NCI-H187 (cell line): ENCODE measurements at places on chromosomes 5 and 9.

DNA sequence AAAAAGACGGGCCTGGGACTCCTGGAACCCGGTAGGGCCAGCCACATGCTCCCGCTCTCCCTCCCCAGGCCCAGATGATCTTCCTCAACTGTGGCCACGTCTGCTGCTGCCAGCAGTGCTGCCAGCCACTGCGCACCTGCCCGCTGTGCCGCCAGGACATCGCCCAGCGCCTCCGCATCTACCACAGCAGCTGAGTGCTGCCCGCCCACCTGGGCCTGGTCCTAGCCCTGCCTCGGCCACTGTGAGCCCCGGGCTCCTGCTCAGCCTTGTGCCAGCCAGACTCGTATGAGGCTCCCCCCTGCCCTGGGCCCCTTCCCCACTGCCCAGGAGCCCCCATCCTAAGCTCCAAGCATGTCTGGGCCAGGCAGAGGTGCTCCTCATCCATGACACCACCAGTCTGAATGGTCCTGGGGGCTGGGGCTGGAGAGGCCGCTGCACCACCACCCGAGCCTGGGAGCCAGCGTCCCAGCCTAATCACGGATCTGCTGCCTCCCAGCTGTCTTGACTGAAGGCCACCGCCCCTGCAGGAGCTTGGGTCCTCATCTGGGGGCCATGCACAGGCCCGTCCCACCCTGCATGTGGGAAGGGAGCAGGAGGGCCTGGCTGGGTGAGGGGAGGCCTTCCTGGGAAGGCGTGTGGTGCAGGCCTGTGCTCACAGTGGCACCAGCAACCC is 51.5 kb downstream of the LRSAM1 start:
- DNase-seq, result no peak

DNA sequence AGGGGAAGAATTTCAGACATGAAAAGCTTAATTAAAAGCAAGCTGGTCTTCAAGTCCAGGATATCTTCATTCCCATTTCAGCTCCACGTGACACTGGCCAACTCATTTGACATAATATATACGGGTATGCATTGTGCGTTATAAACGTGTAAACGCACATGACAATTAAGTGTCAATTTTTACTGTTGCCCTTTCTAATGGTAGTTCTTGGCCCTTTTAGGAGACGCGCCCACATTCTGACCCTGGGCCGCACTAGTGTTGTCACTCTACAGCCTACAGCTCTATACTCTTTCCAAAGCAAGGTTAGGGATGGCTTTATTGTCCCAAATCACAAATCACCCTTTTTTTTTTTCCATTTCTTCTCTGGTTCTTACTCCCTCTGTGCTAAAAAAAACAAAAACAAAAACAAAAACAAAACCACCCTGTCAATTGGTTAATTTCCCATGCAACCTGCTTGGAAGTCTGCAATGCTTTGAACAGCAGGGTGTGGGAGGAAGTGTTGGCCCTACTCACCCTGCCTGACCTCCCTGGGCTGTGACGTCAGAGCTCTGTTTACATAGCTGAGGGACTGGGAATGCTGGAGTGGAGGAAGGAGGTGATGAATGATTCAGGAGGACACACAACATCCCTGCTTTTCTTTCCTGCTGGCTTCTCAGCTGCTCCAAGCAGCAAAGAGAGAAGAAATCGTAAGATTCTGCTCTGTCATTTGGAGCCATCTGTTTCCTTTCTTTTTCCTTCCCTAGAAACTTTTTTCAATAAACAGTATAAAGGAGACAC is 19.3 kb downstream of the RFK start:
- no peak for DNase-seq

DNA sequence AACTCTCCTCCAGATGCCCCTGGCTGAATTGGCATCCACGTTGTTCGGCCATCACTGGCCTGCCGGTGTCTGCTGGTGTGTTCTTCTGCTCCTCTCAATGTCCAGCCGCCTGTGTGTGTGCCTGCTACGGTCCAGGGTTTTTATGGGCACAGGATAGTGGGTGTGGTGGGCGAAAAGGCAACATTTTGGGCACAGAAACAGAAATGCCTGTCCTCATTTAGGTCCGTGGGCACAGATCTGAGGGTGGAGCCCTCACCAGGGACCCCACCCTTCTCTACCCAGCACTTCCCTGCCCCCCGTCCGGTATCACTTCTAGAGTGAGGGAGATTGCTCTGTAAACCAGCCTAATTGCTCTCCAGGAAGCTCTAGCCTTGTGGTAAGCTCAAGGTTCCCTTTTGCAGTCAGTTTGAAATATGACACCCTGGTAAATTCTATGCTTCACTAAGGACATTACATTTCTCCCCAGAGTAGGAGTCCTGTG is 410.1 kb downstream of the MAT2B start:
- DNase-seq, result no peak

GRCh38 chr5:32100230-32100629 is 73.9 kb downstream of the GOLPH3 start:
- DNase-seq, result no peak

DNA sequence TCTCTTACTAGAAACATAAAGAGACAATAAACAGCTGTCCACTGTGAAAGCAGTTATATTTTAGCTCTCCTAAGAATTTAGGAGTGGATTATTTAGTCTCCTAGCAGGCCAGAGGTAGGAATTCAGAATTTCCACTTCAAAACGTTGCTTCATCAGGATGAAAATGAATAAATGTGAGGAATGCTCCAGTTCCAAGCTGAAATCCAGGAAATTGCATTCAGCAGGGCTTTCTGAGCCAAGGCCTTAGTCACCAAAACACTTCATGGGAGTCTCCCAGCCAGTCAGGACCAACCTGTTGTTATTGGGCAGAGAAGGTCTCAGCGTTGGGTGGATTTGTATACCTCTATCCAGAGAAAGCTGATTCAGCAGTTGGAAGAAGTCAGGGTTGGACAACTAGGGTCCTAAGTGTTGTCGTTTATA is 1040.3 kb downstream of the TLE1 start:
- DNase-seq, result no peak

GRCh38 chr5:1164696-1165630 is 36.4 kb upstream of the SLC6A19 start:
- DNase-seq, result no peak

GRCh38 chr5:128532127-128532526 is 5.9 kb downstream of the FBN2 start:
- no peak for DNase-seq

- no peak for DNase-seq
Observed at GRCh38 chr9:23438299-23438907, 387.6 kb downstream of the ELAVL2 start.

DNA sequence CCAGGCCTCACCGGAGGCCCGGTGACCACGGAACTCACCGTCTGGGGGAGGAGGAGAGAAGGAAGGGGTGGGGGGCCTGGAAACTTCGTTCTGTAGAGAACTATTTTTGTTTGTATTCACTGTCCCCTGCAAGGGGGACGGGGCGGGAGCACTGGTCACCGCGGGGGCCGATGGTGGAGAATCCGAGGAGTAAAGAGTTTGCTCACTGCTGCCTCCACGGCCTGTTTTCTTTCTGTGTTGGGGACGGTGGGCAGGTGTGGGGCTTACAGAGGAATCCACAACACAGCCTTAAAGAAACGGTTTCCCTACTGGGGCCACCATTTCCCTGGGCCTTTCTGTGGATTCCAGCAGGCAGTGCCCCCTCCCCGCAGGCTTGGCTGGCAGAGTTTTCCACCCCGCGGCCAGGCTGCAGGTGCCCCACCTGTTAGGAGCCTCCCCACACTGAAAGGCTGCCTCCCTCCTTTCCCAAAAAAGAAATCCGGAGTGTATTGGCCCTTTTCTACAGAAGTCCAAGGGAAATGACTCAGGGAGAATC is 80.8 kb downstream of the NTNG2 start:
- DNase-seq, result no peak

GRCh38 chr5:33608344-33609041 is 167.7 kb downstream of the TARS1 start:
- DNase-seq, result no peak

GRCh38 chr9:126472948-126473298 is 140.8 kb upstream of the LMX1B start:
- DNase-seq, result no peak

DNA sequence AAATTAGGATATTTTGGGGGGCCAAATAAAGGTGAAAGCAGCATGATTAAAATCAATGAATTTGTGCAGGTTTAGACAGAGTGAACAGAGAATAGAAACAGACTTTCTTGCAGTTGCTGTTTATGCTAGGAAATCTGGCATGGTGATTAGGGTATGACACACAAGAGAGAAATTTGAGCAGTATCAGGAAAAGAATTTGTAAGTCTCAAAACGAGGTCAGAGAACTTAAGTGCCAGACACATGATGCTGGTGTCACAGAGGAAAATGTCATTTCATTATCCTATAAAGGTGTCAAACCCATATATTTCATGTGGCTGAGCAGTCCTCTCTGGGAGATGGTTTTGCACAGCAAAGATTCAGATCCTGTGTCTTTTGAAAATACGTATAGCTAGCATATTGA is 15.7 kb downstream of the LVRN start:
- no peak for DNase-seq

DNA sequence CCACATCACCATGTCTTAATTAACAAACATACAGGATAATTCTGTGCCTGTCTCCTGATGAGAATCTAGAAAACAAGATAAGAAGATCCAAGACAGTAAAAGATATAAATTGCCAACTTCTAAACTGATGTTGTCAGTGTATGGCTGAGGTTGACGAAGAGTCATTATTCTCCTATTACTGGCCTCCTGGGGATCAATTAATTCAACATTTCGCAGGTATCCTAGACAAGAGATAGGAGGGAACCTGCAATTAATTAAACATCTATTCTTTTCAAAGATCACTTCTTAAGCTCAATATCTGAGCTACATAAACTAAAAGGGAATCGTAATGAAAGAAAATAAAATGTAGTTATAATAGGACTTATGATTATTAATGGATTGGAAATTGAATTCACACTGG is 232.0 kb upstream of the GRIA1 start:
- DNase-seq, result no peak

- DNase-seq, result no peak
Observed at GRCh38 chr9:116144555-116144954, 9.0 kb upstream of the PAPPA start.

GRCh38 chr5:147853372-147853987 is 22.0 kb upstream of the SPINK1 start:
- DNase-seq, result no peak

- DNase-seq, result no peak
Observed at GRCh38 chr5:39599721-39600431, 175.1 kb upstream of the DAB2 start.

DNA sequence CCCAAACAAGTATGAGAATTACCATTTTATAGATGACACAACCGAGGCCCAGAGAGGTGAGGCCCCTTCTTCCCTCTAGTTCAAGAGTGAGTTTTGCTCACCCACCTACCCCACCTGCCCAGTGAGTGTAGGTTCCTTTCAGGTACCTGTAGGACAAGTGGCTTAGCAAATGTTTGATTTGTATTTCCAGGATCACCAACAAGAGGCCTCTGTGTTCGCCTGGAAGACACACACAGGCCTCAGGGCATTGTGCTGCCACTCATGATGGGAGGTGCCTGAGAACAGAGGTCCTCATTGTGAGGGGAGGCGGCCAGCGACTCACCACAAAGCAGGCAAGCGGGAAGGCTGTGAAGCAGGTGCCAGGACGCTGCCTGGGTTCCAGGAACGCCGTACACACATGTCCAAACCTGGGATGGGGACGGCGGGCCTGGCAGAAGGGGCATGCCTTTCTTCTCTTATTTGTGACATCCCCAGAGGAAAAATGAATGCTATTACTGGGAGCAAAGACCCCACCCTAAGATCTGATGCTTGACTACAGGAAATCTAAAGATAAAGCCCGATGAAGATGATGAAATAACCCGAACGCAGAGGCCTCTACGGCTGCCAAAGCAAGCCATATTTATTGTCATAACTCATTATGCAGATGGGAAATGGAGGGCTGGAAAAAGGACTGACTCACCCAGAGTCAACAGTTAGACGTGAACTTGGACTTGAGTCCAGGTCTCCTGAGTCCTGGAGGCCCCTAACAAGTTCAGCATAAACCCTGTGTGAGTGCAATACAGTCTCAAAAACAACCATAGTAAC is 60.2 kb upstream of the SLC25A51 start:
- no peak for DNase-seq

DNA sequence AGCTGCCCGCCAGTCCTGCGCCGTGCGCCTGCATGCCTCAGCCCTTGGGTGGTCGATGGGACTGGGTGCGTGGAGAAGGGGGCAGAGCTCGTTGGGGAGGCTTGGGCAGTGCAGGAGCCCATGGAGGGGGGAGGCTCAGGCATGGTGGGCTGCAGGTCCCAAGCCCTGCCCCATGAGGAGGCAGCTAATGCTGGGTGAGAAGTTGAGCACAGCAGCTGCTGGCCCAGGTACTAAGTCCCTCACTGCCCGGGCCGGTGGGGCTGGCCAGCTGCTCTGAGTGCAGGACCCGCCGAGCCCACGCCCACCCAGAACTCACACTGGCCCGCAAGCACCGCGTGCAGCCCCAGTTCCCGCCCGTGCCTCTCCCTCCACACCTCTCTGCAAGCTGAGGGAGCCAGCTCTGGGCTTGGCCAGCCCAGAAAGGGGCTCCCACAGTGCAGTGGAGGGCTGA is 764.3 kb upstream of the TYRP1 start:
- DNase-seq, result no peak

GRCh38 chr5:86175224-86175623 is 442.5 kb upstream of the COX7C start:
- DNase-seq, result no peak

DNA sequence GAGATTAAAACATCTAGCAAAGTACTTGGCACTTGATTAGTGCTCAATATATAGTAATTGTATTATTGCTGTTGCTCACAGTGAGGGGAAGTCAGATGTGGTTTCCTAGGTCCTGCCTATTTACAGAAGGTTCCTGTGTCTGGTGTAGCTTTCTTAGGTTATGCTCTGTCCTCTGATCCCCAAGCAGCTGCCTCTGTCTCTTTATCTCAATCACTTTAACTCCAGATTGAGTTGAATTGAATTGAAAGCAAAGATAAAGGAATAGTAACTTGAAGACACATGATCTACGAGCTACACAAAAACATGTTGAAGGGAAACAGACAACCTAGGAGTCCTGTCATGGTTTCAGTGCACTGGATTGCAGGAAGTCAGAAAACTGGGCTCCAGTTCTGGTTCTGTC is 113.9 kb upstream of the ADAMTSL1 start:
- no peak for DNase-seq

DNA sequence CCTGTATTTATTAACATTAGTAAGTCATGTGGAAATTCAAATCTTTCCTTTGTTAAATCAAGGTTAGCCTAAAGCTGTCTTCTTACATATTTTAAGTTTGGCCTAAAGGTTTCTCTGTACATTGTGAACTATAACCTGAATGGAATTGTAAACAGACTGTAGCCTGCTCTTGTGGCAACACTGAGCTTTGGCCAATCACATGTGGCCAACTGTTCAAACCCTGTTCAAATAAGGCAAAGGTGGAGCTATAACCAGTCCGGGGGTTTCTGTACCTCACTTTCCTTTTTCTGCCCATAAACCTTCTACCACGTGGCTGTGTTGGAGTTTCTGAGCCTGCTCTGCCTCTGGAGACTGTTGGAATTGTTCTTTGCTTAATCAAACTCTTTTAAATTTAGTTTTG is 3.3 kb upstream of the HAPLN1 start:
- DNase-seq, result no peak

DNA sequence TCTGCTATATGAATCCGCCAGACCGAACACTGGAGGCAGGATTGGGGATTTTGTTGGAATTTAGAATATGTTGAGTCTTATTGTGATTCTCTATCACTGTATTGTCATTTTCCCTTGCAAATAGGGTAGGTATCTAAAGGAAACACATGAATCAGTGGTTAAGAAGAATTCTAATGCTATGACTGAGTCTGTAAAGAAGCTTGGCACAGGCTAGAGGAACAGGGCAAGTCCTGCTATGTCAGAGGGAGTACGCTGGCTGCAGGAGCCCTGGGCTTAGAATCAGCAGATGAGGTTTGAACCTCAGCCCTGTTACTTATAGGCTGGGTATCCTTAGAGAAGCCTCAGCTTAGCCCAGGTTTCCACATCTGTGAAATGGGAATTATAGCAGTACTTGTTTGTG is 198.1 kb downstream of the NR3C1 start:
- DNase-seq, result no peak
